ENCODE measurements at places on chromosomes 6 and 20.
A peak's percentile ranks its signal among the peaks of the same experiment; 100 is the strongest.

- DNase-seq = no peak
Measured at GRCh38 chr6:31070711-31071197, 41.6 kb downstream of the C6orf15 start.

GRCh38 chr6:15147827-15148226, 98.0 kb upstream of the JARID2 start:
- no peak for DNase-seq

GRCh38 chr6:163438940-163439335, 24.4 kb downstream of the QKI start:
- peak; percentile 33 for DNase-seq

DNA sequence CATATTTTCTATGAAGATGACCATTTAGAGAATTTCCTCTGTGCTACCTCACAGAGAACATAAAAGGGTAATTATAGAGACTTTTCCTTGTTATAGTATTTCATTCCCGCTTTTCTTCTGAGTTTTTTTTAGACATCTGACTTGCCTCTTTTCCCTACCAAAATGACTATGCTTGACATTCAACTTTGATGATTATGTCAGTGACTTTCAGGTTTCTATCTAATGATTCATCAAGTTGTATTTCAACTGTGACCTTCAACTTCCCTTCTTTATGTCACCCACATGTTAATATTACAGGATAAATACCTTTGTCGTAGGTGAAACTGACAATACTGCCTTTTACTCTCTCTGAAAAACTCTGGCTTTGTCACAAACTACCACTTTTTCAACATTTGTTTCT, 95.3 kb downstream of the MLIP start:
- DNase-seq = no peak

DNA sequence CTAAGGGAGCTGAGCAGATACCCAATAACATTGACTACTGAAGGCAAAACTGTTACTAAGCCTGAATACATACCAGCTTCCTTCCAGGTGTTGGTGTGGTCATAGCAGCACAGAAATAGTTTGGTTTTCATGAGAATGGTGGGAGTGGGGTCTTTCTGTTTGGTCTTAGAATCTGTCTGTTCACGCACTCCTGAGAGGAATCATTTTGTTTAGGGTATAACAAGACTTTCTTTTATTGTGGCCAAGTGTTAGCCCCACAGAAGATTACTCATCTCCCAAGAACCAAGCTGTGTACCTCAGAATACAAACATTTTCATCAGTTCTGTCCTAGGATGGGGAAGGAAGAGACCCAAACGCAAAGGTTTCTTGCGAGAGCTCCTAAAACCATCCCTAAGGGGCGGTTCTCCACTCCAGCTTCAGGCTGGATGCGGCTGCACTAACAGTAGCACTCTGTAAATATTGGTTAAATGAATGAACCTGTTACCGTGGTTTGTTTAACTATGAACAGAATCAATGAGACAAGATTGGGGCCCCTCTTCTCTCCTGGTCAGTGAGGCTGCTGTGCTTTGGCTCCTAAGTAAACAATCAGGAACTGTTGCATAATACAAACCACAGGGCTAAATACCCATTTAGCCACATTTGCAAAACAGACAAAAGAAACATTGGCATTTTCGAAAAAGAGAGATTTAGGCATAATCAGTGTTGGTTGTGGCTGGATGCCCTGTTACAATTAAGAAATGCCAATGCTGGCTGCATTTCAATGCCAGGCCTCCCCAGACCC, 44.9 kb downstream of the SNAP25 start:
- no peak for DNase-seq

Data from stimulated activated CD4-positive, alpha-beta T cell treated with anti-CD3 and anti-CD28 coated beads, Interleukin-2, amount 100 ng/mL, for 24 hours (primary cell).